ENCODE measurements at places on chromosomes 13 and 19. TPM values are rescaled to one million over a fixed set of nuclear protein-coding genes. Genes with fewer than 3 reads are reported as not detected.
A peak's percentile ranks its signal among the peaks of the same experiment; 100 is the strongest.

DNA sequence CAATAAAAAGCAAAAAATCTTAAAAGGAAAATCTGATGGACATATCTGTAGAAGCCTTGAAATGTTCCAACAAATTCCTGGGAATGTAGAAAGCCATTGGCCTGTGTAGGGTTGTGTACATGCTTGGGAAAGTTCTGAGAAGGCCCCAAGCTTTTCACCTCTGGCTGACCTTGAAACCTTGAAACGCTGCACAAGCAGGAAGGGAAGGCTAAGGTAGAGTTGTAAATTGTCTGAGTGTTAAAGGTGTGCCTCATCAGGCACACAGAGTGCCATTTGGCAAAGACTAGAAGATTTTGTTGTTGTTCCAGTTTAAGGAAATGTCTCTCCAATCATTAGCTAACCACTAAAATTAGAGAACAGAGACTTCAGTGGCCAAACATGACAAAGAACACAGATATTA is 10.4 kb downstream of the TSKS start:
- no peak for DNase-seq

Gene DIAPH3
- 11.4 TPM for total RNA-seq

Gene FREM2
- total RNA-seq: 25.4 TPM

- DNase-seq: no peak
Observed at GRCh38 chr19:35822579-35822978, 9.9 kb upstream of the PRODH2 start.

Gene GPC5
- total RNA-seq: not detected

GRCh38 chr13:99548448-99548847 is 47.2 kb downstream of the TM9SF2 start:
- no peak for DNase-seq

DNA sequence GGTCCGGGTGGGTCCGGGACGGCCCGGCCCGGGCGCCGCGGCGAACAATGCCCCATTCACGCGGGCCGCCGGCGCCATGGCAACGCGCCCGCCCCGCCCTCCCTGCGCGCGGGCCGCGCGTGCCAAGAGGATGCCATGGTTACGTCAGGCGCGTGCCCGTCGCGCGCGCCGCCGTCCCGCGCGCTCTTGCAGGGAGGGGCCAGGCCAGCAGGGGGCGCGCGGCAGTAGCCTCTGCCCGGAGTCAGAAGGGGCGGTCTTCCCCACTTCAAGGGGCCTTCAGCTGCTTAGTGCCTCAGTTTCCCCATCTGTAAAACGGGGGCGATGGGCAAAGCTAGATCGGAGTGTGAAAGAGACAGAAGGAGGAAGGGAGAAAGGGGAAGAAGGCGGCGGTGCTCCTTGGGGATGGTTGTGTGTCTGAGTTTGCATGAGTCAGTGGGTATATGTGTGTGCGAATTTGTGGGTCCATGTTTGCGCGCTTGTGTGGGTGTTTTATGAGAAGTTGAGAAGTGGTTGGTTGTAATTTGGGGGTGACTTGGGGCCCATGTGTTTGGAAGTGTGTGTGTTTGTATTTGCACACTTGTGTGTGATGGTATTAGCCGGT is 11.6 kb upstream of the NFIX start:
- peak; percentile 82 for DNase-seq

DNA sequence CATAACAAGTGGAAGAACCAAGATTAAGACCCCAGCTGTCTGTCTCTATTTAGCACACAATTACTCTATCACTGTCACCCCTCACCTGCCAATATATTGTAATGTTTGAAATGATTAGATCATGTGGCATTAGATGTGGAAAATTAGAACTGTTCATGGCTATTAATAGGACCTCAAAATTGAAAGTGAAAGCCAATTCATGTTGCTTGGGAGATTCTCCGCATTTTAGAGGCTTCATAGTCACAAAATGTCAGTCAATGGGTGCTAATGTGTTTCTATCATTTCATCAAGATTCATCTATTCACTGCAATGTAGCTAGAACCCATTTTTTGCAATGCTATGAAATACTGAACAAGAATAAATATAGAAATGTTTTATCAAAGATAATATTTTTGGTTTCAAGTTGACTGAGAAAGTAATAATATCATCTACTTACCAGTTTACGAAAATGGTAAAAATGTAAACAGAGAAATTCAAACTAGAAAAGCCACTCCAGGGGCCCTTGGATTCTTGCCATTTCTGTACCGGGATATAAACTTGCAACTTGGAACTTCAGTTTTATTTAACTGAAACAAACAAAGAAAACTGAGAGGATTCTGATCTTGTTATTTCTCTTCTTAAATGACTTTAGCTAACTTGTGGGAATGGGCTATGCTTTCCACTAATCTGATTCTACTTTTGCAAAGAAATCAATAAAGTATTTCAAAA is 388.6 kb downstream of the DCT start:
- DNase-seq: no peak

Gene ZNF836
- total RNA-seq: 11.3 TPM

GRCh38 chr13:96671073-96671472 is 323.2 kb downstream of the OXGR1 start:
- no peak for DNase-seq

All from Calu3 (cell line).